ENCODE measurements at places on chromosomes 1 and 21. TPM values are rescaled to one million over a fixed set of nuclear protein-coding genes. Genes with fewer than 3 reads are reported as not detected.

DNA sequence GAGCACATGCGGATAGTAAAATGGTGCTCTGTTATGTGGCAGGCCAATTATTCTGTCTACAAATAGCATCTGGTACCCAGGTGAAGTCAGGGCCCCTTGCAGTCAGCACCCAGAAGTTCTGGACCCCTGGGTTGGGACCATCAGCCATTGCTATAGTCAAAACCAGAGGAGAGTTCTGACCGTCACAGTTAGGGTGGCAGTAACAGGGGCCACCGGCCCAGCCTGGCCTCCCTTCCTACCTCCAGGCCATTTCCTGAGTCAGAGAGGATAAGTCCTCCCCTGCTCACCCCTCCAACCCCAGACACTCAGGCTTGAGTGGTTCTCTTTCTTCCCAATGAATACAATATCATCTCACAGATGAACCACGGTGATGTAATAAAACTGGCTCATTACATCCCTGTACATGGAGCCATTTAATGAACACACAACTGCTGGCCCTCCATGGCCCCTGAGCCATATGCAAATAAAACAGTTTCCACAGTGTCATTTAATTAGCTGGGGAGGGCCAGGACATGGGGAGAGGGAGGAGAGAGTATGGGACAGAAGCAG is 673.6 kb downstream of the MATN1 start:
- DNase-seq: no peak

GRCh38 chr1:61569303-61569621 is 155.7 kb downstream of the TM2D1 start:
- DNase-seq: no peak

GRCh38 chr21:44366586-44367211 is 13.3 kb downstream of the TRPM2 start:
- DNase-seq: no peak

The LCE1A gene
- total RNA-seq: not detected

- no peak for DNase-seq
These were observed 5.6 kb downstream of the TTC34 start for GRCh38 chr1:2795926-2796325.

DNA sequence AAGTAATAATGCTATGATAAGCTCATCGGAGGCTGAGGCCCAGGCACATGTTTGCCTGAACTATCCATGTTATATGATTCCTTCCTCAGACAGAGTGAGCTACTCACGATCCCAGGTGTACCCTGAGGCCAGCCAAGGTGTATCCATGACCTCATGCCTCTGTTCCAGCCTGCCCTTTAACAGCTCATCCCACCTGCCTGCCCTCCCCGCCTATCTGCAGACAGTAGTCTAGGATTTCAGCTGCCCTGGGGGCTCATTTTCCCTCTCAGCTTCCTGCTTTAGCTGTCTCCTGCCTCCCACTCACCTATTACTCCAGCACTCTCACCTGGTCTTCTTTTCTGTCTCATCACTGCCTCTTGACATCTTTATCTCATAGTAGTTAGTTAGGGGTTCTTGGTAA is 1.9 kb upstream of the IL24 start:
- no peak for DNase-seq

The TTLL10 gene
- not detected for total RNA-seq

GRCh38 chr1:168561989-168562388 is 14.4 kb upstream of the XCL1 start:
- no peak for DNase-seq

GRCh38 chr1:152824964-152825363 is 2.3 kb upstream of the LCE1A start:
- DNase-seq: no peak

DNA sequence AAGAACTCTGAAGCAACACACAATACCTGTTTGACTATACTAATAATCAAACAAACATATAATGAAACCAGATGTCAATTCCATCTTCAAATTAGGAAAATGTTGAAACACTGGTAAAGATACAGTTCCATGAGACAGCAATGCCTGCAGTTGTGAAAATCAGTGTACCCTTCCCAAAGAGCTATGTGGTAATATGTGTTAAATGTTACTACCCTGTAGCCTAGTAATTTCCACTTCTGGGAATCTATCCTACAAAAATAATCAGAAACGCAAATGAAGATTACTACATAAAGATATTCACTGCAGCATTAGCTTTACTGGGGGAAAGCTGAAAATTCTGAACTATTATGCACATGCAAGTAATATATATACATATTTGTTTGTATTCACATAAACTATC is 16.9 kb downstream of the GLIS1 start:
- DNase-seq: no peak

Measured in RPMI7951 (cell line).